Stimulated activated CD8-positive, alpha-beta memory T cell treated with anti-CD3 and anti-CD28 coated beads, Interleukin-15, amount 100 ng/mL, for 1 hour (primary cell): ENCODE measurements at places on chromosomes 6 and 20.

DNA sequence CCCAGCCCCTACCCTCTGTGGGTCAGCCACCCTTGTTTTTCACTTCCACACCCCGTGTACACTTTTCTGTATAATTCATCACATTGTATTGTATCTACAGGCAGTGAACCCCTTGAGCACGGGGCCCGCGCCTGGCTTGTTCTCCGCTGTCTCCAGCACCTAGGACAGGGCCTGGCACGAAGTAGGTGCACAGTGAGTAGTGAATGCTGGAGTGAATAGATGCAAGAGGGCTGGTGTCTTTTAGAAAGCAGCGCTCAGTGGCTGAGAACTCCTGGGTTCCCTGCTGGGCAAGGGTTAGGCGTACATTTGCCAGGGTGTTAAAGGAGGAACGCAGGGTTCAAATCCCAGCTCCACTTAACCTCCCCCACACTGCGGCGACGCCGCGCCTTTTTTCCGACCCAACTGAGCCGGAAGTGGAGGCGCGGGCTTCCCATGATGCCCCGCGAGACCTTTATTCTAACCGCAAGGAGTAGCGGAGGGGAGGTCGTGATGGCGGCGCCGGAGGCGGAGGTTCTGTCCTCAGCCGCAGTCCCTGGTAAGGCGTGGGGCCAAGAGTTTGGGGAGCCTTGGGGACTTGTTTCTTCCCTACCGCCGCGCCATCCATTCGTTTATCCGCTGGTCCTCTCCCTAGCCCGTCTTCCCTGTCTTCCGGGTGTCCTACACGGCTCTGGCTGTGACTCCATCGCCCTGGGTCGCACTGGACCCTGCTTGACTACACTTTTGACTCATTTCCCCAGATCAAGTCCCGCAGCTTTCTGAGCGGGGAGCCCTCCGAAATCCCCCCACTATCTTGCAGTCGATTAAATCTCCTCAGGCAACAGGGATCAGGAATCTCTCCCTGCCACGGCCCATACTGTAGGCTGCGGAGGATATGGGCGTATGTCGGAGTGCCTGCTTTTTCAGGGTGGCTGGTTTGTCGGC, at the start of gene MAD2L1BP:
Gene MAD2L1BP (plus strand): TSS at position 454 of the 921 bp plus-strand sequence. CDS start 36 bp downstream, at position 490.
- peak; percentile 77 for DNase-seq

DNA sequence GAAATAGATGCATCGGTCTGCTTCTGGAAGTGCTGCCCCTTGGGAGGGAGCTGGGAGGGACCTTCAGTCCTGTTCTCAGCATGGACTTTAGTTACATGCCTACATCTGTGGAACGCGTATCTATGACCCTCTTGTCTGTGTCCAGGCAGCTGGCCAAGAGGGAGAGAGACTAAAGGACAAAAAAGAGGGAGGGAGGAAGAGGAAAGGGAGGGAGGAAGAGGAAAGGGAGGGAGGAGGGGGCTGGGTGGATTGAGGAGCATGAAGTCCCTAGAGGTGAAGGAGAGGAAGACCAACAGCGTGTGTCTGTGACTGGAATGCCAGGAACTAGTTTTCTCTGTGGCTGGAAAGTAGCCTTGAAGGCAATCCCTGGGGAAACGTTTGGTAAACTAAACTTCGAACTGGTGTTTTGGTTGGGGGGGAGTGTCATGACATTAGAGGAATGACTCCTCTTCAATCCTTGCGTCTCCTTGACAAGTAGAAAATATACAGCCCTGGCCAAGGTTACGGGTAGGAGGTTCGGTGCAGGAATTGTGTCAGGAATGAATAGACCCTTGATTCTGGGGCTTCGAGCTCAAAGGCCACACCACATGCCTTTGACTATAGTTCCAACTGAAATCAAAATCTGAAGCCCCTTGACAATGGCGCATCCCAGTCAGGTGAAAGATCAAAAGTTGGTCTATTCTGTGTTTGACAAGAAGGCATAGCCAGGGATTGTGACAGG, 52.0 kb upstream of the PLEKHG1 start:
- DNase-seq = no peak

GRCh38 chr20:18553746-18554145, 13.5 kb upstream of the SMIM26 start:
- no peak for DNase-seq

GRCh38 chr20:34115232-34115631, 3.2 kb upstream of the EIF2S2 start:
- no peak for DNase-seq

- no peak for DNase-seq
These were observed 76.5 kb upstream of the TMEM170B start for GRCh38 chr6:11460837-11461661.

- no peak for DNase-seq
These were observed 344.7 kb downstream of the CDH4 start for GRCh38 chr20:61596687-61597330.

- no peak for DNase-seq
These were observed 20.5 kb upstream of the TMEM181 start for GRCh38 chr6:158539413-158539812.

GRCh38 chr6:83480470-83480869, 31.9 kb upstream of the PRSS35 start:
- DNase-seq = no peak

DNA sequence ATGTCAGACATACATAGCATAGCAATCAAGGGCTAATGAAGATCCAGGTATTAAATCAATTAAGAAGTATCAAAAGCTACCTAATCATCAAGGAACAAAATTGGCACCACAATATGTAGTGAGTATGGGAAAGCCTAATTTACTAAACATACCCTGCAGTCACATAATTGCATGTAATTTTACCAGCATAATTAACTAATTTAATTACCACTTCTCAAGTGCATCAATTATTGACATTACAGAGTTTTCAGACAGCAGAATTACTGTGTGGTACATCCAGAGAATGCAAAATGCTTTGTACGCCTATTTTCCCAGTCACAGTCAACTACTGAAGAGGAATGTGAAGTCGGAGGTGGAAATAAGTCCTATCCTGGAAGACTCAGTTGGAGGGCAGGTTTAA, 279.0 kb upstream of the ID4 start:
- DNase-seq = no peak

DNA sequence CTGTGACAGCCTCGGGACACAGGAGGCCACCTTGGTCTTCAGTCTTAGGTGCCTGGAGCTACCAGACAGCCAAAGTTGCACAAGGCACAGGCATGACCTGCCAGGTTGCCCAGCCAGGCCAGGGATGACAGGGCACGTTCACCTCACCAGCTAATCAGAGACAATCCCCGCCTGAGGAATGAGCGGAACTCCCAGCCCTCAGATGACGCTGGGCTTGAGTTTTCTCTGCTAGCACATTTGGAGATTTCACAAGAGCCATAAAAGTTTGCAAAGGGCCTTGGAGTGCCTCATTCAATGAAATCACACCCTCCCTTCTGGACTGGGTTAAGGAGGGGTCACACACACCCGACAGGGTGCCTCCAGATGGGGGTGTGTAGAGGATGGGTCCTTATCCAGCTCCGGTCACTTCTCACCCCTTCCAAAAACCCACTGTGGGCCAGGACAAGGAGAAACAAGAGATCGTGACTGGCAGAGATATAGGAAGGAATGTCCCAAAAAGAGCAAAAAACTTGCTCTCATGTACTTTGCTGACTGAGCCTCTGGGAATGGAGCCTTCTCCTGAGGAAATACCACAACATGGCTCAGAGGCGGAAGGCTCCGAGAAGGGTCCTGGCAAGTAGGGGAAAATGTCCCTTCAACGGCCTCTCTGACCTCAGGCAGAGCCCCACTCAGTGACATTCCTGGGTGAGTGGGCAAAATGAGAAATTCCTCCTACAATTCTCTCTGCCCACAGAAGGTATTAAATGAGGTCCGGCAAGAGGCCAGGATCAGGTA, 121.6 kb downstream of the ISM1 start:
- no peak for DNase-seq

- no peak for DNase-seq
These were observed 62.0 kb upstream of the BCLAF1 start for GRCh38 chr6:136351518-136352110.

- no peak for DNase-seq
These were observed 262.4 kb downstream of the PLCB1 start for GRCh38 chr20:8394308-8394945.

GRCh38 chr6:120553353-120553752, 780.9 kb downstream of the TBC1D32 start:
- no peak for DNase-seq

- DNase-seq = no peak
These were observed 695 bp downstream of the ARHGAP18 start for GRCh38 chr6:129709196-129709768.

- DNase-seq = no peak
These were observed 28.6 kb upstream of the GTSF1L start for GRCh38 chr20:43755390-43755789.

- DNase-seq = no peak
These were observed 14.0 kb upstream of the MOCS1 start for GRCh38 chr6:39948199-39948791.

DNA sequence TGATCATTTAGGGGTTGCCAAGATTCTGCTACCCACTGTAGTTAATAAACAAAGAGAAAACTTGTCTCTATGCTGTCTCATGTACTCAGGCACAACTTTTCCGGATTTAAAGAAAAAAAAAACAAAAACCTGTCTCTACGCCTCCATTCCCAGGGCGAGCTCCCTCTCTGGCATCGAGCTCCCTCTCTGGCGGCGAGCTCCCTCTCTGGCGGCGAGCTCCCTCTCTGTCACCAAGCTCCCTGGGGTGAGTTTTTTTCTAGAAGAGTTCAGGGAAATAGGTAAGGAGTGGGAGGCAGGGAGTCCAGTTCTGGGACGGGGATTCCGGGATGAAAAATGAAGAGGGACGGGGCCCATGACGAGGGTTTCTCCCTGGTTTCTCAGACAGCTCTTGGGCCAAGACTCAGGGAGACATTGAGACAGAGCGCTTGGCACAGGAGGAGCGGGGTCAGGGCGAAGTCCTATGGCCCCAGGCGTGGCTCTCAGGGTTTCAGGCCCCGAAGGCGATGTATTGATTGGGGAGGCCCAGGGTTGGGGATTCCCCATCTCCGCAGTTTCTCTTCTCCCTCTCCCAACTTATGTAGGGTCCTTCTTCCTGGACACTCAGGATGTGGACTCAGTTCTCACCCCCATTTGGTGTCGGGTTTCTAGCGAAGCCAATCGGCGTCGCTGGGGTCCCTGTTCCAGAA, 16.5 kb upstream of the HLA-A start:
- DNase-seq = no peak

DNA sequence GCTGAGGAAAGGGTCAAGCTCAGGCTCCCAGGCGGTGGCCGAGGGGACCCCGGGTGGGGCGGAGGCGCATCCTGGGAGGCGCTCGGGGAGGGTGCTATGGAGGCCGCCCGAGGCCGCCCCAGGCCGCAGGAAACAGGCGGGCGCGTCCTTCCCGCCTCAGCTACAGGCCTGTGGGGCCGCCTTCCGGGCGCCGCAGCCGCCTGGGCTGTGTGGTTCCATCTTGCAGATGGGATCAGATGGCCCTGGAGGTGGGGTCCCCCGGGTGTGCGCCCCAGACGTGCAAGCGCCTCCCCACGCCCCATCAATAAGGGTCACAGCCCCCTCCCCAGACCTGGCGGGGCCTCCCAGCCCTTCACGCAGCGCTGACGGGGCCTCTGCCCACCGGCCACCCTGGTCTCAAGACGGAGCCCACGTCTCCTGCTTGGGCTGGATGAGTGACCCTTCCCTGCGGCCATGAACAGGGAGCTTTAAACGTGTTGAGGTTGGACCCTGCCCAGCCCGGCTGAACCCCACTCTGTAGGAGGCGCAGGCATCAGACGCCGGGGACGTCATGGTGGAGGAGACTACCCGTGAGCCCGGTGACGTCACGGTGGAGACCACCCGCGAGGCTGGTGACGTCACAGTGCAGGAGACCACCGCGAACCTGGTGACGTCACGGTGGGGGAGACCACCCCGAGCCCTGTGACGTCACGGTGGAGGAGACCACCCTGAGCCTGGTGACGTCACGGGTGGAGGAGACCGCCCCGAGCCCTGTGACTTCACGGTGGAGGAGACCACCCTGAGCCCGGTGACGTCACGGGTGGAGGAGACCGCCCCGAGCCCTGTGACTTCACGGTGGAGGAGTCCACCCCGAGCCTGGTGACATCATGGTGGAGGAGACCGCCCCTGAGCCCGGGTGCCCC, 267.0 kb downstream of the DLL1 start:
- no peak for DNase-seq

DNA sequence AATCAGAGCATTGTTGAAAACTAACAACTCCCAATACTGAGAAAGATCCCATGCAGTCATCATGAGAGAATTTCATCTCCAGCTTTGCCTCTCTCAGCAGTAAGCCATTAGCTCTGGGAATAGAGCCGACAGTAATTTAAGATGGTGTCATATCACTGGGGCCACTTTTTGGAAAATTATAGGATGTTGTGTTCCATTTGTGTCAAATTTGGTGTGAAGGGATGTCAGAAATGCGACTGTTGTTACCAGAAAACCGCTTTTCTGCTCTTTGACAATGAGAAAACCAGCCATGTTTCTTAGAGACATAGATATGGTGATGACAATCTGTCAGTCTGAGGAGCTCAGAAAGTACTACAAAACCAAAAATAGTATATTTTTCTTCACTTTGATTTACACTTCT, 106.3 kb upstream of the KHDRBS2 start:
- no peak for DNase-seq

GRCh38 chr6:81752084-81752920, at the start of gene TENT5A:
Gene TENT5A, minus strand, starts transcription at chr6:81752681. Its CDS starts 540 bp downstream, at chr6:81752141.
- peak; percentile 62 for DNase-seq

DNA sequence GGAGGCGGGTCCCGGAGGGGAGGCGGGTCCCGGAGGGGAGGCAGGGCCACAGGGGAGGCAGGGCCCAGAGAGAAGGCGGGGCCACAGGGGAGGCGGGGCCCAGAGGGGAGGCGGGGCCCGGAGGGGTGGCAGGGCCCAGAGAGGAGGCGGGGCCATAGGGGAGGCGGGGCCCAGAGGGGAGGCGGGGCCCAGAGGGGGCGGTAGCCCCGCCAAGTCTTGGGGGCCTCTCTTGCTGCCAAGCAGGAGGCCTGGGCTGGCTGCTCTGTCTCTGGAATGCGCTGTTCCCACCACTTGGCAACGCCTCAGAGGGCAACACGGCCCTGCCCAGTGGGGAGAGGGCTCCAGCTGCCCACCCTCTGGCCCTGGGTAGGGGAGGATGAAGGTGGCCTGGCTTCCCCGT, 80.5 kb downstream of the YTHDF1 start:
- no peak for DNase-seq

DNA sequence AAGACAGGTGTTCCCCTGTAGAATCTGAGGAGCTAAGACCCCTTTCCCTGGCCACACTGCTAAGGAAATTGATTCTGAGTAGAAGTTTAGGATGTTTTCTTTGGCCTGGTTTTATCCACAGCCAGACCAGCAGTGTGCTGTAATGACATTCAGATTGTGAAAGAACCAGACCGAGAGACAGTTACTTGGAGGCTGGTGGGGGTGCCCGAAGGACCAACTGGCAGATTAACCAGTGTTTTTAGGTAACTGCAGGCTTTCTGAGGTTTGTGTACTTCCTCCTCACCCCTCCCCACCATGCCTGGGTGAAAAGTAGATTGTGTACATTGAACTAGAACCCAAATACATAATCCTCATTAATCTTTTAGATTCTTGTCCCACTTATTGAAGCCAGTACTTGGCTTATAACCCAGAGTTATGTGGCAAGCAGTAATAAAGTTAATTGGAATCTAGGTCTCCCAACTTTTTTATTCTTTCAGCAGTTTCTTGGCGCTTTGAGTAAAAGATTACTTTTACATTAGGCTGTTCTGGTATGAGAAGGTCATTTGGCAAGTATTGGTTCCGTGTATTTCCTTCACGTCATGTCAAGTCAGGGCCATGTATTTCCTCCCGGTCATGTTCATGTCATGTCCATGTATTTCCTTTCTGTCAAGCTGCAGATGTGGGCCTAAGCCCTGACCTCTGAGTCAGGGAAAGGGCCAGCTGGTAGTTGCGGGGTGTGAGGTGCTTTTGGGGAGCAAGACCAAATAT, 93.7 kb downstream of the TCP11 start:
- no peak for DNase-seq

- DNase-seq = peak; percentile 75
These were observed 5.5 kb downstream of the MDGA1 start for GRCh38 chr6:37691904-37692806.
